ENCODE measurements at places on chromosomes 2 and 18. TPM values are rescaled to one million over a fixed set of nuclear protein-coding genes. Genes with fewer than 3 reads are reported as not detected.

GRCh38 chr2:198641161-198641560 is 816.6 kb downstream of the SATB2 start:
- no peak for DNase-seq

- no peak for DNase-seq
These were observed 157.2 kb downstream of the MIB1 start for GRCh38 chr18:21897811-21898210.

DNA sequence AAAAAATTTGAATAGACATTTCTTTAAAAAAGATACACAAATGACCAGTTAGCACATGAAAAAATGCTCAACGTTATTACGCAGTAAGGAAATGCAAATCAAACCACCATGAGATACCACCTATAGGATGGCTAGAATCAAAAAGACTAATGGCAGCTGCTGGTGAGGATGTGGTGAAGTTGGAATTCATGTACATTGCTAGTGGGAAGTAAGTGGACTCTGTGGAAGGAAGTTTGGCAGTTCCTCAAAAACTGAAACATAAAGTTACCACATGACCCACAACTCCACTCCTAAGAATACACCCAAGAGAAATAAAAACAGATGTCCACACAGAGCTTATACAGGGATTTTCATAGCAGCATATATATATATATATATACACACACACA is 51.2 kb downstream of the MBP start:
- no peak for DNase-seq

GRCh38 chr2:191209340-191209739 is 35.9 kb upstream of the MYO1B start:
- no peak for DNase-seq

DNA sequence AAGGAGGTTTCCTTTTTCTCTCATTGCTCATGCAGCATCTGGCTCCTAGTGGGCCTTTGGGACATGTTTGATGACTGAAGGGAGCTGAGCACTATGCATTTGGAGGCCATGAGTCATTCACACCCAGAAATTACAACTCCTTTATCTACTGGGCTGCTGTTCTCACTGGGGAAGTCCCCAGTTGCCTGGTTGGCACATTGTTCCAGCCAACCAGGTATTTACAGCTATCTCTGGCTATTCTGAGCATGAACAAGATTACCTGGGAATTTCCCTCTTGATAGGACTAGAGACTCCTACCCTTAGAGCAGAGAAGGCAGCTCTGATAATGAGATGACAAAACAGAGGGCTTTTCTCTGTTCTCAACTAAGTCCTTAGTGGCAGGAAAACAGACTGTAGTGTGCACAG is 206.5 kb downstream of the SETBP1 start:
- no peak for DNase-seq

GRCh38 chr18:9814431-9814830 is 71.3 kb upstream of the TXNDC2 start:
- no peak for DNase-seq

- DNase-seq, result no peak
These were observed 14.9 kb downstream of the VAPA start for GRCh38 chr18:9928646-9929259.

- DNase-seq, result no peak
These were observed 48.4 kb upstream of the BCL2L11 start for GRCh38 chr2:111072220-111072871.

GRCh38 chr2:136247204-136247950 is 129.4 kb upstream of the CXCR4 start:
- peak; percentile 24 for DNase-seq

GRCh38 chr2:197946562-197946961 is 142.2 kb downstream of the PLCL1 start:
- DNase-seq, result no peak

DNA sequence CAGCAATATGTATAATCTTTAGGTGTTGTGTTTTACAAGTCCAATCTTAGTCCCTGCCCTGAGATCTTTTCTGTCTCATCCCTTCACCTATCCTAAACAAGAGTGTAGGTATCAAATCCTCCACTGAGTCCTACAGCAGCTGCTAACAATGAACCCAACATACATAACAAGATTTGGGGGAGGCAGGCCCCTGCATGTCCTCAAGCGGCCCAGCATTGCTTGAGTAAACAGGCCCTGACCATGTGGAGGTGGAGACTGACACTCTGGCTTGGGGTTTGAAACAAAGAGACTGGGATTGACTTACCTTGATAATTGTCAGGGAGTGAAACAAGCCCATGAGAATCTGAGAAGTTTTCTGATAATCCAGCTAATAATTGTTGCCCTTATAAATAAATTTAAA is 213.4 kb downstream of the STK39 start:
- DNase-seq, result no peak

DNA sequence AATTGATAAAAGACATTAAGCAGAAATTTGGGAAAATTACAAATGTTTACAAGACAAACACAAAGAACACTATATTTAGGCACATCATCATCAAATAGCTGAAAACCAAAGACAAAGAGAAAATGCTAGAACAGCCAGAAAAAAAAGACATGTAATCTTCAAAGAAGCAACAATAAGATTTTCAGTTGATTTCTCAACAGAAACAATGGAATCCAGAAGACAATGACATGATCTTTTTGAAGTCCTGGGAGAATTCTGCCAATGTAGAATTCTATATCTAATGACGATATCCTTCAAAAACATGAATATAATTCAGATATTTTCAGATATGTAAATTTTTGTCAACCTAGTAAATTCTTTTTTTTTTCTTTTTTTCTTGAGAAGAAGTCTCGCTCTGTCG is 179.0 kb downstream of the PTPRM start:
- DNase-seq, result no peak

GRCh38 chr18:69897397-69898108 is 50.1 kb downstream of the CD226 start:
- DNase-seq, result no peak

DNA sequence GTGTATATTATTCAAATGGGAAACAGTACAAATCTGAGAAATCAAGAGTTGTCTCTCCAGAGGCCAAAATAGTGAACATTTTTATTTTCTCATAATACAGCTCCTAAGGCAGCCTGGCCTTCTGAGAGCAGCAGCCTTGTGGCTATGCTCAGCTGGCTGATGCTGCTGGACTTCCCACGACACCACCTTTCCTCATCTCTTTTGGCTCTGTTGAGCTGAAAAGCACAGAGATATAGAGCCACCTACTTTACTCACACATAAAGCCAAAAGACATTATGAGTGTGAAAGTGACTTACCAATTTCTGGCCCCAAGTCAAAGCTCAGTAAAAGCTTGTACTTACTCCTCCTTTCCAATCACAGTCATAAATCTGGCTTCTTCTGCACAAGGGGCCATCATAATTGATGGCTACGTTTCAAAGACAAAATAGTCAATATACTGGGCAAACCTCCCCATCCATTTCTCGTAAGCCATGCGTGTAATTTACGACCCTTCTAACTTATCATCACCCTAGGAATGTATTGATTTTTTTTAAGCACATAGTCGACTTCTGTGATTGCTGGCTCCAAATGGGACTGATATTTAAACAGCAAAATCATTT is 18.6 kb upstream of the REG3A start:
- DNase-seq, result no peak

DNA sequence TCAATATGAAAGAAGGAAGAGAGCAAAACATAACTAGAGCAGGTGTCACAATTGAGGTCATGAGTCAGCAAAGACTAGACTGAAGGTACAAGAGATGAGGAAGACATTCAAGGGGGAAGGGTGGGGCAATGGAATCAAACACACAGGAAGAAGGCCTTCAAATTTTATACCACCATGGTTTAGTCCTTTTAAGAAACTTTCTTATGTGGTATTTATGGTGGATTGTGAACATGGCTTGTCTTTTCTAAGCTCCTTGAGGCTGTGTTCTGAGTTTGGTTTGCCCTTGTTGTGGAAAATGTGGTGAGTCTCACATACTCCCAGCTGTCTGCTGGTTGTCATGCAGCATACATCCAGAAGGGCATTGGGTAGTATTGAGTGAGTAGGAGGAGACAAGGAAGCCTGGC is 62.1 kb downstream of the NABP1 start:
- peak; percentile 21 for DNase-seq

DNA sequence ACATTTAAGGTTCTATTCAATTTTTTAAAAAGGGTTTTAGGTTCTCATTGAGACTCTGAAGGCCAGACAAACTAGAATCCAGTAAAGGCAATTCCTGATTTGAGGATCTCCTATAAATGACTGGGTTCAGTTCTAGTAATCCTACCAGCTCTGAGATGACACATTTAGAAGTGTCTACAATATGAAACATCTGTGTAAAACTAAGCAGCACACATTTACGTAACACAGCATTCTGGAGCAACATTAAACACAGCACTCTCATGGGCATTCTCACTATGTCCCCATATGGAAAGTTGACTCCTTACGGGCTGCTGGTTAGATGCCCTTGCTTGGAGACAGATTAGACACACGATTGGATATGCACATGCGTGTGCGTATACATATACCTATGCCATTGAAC is 114.4 kb downstream of the ZNF385B start:
- DNase-seq, result no peak

- DNase-seq, result no peak
These were observed 1579.3 kb downstream of the SUCLG1 start for GRCh38 chr2:82879803-82880202.

GRCh38 chr2:234687718-234688475 is 191.0 kb upstream of the ARL4C start:
- DNase-seq, result no peak

DNA sequence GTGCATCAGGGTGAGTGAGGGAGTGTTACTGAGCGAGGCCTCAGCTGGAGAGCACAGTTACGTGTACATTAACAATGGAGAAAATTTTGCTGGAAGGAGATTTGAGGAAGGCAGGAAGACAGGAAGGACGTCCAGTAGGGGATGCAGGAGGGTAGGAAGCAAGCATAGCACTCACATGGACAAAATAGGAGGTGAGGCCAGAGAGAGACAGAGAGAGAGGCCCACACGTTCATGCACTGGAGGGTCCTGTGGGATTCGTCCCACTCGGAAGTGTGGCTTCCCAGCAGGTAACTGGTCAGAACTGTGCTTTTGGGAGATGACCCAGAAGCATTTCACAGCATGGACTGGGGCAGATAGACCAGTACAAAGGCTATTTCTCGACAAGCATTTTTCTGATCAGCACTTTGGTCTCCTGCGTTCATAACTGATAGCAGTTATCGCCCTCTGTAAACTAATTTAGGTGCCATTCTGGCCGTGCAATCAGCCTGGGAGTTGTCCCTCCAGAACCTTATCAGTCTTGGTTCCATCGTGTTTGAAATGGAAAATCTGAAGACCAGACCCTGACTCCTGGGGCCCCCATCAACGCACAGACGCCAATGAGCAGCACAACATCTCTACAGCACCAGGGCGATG is 5.7 kb downstream of the LCT start:
- no peak for DNase-seq

DNA sequence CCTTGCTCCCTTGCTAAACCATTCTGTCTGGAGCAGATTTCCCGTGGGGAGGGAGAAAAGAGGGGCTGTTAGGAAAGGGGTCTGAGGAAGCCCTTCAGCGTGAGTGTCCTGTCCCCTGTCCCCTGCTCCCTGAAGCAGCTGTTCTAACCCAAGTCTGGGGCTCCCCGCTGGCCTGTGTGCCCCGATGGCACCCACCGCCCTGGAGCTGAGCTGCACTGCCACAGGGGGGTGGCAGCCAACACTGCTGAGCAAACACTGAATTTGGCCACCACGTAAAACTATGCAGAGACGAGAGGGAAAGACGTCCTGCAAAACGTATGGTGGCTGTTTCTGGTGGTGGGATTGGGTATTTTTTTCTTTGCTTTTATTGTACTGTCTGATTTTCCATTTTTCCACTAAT is 17.9 kb downstream of the KCNG2 start:
- DNase-seq, result no peak

GRCh38 chr2:226730481-226730880 is 69.1 kb downstream of the IRS1 start:
- DNase-seq, result no peak

DNA sequence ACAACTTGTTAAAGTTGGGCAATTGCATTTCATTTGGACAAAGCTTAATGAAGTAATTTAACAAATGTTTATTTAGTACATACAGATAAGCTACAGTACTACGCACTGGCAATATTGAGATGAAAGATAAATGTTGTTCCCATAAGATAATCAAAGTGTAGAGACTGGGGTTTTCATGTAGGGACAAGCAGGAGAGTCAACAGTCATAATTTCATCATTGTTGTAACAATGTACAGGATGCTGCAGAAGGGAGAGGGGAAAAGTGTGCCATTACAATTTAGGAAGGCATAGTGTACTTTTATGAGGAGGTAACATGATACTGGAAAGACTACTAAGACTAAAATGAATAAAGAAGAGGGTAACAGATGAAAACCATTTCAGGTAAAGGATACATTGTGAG is 441.6 kb downstream of the ERBB4 start:
- DNase-seq, result no peak

DNA sequence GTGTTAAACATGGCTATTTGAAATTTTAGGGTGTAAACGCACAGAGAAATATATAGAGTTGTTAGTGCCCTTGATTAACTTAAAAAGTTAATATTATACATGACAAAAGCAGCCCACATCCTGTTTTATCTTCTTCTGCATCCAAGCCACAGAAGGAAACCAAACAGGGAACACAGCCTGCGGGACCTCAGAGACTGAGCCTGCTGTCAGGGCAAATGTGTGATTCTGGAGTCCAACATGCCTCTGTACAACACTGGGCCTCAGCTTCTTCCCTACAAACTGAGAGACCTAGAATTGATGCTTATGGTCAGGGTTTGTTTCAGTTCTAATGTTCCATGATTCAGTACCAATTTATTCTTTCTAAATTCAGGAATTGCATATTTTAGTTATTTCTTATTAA is 404.7 kb downstream of the FBXO15 start:
- no peak for DNase-seq

- no peak for DNase-seq
These were observed 119.6 kb downstream of the ZFP36L2 start for GRCh38 chr2:43106559-43107527.

- no peak for DNase-seq
These were observed 25.4 kb downstream of the DSG4 start for GRCh38 chr18:31402026-31402373.

- no peak for DNase-seq
These were observed 134.1 kb upstream of the CXCR4 start for GRCh38 chr2:136251885-136252585.

DNA sequence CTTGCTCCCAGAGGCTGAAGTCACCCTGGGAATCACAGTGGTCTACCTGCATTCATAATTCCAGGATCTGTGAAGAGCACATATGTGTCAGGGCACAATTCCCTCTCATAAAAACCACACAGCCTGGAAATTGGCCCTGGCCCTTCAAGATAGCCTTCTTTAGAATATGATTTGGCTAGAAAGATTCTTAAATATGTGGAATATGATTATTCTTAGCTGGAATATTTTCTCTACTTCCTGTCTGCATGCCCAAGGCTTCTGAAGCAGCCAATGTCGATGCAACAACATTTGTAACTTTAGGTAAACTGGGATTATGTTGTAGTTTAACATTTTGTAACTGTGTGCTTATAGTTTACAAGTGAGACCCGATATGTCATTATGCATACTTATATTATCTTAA is 24.2 kb downstream of the ICOS start:
- no peak for DNase-seq

- no peak for DNase-seq
These were observed 1.0 kb upstream of the PRKD3 start for GRCh38 chr2:37325625-37326071.

GRCh38 chr2:126444512-126444911 is 211.4 kb upstream of the GYPC start:
- no peak for DNase-seq

- no peak for DNase-seq
These were observed 5.0 kb downstream of the RNF152 start for GRCh38 chr18:61887838-61888237.

SERPINB12 gene
- total RNA-seq, result not detected

RBKS gene
- 1.6 TPM for total RNA-seq

ATP6V1C2 gene
- 0.14 TPM for total RNA-seq

NGEF gene
- total RNA-seq, result 0.11 TPM

EML6 gene
- 0.55 TPM for total RNA-seq

SLC23A3 gene
- 0.71 TPM for total RNA-seq

CDCA7 gene
- total RNA-seq, result 28.0 TPM
